Left cardiac atrium (tissue), 4 donors: ENCODE measurements at places on chromosomes 1 and 21.

- peak; percentile 34 for DNase-seq
Observed at GRCh38 chr1:233448109-233448689, 120.7 kb downstream of the MAP3K21 start.

DNA sequence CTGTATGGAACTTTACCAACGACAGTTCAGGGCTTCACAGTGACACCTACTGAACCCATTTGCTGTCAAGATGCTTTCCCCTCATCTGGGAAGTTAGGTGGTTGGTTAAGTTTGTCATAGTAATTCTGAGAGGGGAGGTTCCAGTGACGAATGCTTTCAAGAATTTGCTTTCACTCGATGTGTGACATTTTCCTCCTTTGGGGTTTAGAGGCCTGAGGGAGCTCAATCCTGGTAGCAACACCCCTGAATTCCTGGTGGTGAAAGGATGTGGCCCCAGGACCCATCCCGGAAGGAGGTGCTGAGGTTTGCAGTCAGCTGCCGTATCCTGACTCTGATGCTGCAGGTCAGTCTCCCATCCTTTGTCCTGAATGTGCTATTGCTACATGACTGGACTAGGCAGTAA, 2.8 kb downstream of the PIGV start:
- no peak for DNase-seq

DNA sequence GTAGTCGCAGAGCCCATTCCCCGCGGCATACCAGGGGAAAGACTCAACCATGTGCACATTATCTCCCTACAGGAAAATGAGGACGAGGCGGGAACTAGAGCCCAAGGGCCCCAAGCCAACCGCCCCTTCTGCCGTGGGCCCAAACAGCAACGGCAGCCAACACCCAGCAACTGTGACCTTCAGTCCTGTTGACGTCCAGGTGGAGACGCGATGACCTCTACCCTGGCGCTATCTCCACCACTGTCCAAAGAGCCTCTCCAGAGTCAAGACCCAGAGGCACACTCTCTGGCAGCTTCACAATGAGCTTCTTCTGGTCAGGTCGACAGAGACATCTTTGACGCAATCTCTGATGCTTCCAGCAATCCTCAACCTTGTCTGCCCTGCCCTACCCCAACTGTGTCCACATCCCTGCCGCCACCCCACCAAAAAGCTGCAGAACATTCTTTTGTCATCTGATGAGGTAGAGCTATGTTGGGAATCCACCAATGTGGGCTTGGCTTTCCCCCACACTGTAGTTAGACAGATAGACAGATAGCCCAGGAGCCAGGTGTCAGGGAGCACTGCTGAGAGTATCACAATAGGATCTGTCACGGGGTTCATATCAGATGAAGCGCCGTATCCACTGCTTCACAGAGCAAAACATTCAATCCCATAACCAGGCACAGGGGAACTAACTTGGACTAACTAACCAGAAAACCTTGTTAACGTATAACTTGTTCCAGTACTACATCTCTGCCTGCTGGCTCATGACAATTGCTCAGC, 37.4 kb upstream of the SRRM1 start:
- DNase-seq, result no peak

DNA sequence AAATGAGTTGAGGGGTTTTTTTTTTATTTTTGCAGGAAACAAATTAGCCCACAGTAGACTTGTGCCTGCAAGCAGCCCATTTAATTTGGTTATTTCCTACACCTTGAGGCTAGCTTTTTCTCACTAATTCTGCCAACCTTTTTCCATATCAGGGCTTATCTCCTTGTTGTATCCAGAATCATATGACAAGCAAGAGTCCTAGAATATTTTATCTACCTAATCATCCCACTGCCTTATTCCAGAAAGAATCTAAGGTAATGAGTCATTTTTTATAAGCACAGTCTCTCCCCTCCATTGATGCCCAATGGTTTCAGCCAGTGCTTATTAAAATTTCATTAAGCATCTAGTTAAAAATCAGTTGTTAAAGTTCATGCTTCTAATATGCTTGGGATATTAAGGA, 324.1 kb downstream of the BARHL2 start:
- no peak for DNase-seq

DNA sequence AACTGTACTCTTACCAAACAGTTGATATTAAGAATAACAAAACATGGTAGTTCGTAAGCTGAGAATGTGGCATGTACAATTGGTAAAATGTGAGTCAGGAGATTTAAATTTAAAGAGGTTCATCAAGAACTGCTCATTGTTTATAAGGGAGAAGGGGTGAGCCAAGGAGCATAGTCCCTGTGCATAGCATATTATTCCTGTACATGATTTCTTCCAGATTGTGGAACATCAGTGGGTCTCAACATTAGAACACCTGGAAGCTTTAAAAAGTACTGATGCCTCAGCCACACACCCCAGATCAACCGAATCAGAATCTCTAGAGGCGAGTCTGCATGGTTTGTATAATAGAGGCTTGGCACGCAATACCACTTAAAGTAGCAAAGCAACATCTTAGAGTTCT, 56.1 kb downstream of the KCTD3 start:
- DNase-seq, result no peak

- DNase-seq, result no peak
Observed at GRCh38 chr1:6162773-6163172, 17.3 kb downstream of the CHD5 start.

DNA sequence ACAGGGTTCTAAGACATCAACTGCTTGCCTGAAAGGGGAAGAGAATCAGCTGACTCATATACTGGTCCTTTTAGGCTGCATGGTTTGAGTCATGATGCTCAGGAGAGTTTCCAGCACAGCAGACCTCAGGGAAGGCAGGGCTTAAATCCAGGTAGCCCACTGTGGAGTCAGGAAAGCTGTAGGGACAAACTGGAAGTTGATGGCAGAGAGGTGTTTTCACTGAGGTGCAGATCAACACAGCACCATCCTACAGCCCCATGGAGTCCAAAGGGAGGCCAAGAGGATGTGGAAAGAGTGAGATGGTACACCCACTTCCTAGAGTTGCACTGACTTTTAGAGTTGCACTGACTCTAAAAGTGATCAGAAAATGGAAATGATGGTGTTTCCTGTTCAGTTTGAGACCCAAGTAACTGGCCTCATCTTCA, 252.4 kb upstream of the DUSP10 start:
- no peak for DNase-seq
